ENCODE measurements at places on chromosomes 1 and 21. TPM values are rescaled to one million over a fixed set of nuclear protein-coding genes. Genes with fewer than 3 reads are reported as not detected.

The LCE3D gene
- total RNA-seq, result not detected

The AIM2 gene
- not detected for total RNA-seq

The BEST4 gene
- total RNA-seq, result 0.05 TPM

DNA sequence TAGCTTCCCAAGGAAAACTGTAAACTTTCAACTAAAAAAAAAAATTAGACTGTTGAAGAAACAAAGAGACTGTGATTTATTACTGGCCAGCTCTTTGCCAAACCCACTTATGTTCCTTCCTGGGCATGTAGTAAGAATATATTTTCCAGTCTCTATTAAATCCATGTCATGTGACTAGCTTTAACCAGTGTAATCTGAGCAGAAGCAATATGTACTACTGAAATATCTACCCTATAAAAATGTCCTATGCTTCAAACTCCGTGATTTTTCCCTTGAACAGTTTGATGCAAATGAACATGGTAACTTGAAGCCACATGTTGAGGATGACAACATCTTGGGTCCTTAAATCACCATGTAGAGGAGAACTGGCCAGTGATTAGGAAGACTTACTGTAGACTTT, 144.5 kb downstream of the NTMT2 start:
- DNase-seq, result no peak

- peak; percentile 64 for DNase-seq
These were observed 1.1 kb downstream of the COL9A2 start for GRCh38 chr1:40315795-40316594.

- DNase-seq, result no peak
These were observed 48.3 kb downstream of the SEC16B start for GRCh38 chr1:177921590-177921989.

GRCh38 chr1:229897501-229897900, 169.5 kb upstream of the GALNT2 start:
- DNase-seq, result no peak

- peak; percentile 92 for DNase-seq
These were observed 210.0 kb upstream of the FOXD3 start for GRCh38 chr1:63112155-63112900.

- peak; percentile 66 for DNase-seq
These were observed 3.2 kb downstream of the TRPM2 start for GRCh38 chr21:44356636-44357035.

DNA sequence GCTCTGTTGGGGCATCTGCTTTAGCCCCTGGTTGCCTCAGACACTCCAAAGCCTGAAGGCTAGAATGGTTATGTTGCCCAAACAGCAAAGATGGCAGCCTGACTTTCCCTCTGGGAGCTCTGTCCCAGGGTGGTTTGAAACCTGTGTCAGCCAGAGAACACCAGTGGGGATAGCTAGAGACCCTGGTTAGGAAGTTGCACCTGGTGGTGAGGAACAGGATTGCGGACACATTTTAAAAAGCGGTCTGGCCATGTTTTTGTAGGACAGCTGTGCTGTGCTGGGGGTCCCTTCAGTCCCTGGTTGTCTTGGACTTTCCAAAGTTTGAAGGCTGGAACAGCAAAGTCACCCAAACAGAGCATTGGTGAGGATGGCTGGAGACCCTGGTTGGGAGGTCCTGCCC, 87.8 kb downstream of the DNM3 start:
- no peak for DNase-seq

- no peak for DNase-seq
These were observed 73.8 kb downstream of the LYPLAL1 start for GRCh38 chr1:219247441-219247840.

- DNase-seq, result peak; percentile 86
These were observed 84.2 kb downstream of the SPSB1 start for GRCh38 chr1:9376886-9377333.
